Stimulated activated CD4-positive, alpha-beta T cell treated with anti-CD3 and anti-CD28 coated beads, Interleukin-2, amount 100 ng/mL, for 24 hours (primary cell): ENCODE measurements at places on chromosomes 5 and 9.

- peak; percentile 10 for DNase-seq
Observed at GRCh38 chr9:84293001-84293798, 47.4 kb downstream of the SLC28A3 start.

GRCh38 chr9:98248737-98249474 is 6.5 kb downstream of the TBC1D2 start:
- no peak for DNase-seq

DNA sequence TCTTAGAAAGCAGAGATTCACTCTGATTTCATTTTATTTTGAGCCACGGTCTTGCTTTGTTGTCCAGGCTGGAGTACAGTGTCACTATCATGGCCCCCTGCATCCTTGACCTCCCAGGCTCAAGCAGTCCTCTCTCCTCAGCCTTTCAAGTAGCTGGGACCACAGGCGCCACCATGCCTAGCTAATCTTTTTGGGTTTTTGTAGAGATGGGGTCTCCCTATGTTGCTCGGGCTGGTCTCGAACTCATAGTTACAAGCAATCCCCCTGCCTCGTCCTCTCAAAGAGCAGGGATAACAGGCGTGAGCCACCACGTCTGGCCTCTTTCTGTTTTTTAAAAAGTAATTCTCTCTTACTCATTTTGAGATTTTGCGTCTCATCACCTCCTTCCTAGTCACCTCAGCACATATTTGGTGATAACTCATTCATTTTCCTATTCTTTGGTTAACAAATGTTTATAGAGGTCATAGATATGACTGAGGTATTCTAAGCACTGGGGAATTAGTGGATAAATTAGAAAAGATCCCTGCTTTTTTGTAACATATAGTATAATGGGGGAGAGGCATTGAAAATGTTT is 10.8 kb upstream of the DCP2 start:
- no peak for DNase-seq

- no peak for DNase-seq
Observed at GRCh38 chr5:135596788-135597187, 18.0 kb upstream of the CXCL14 start.

DNA sequence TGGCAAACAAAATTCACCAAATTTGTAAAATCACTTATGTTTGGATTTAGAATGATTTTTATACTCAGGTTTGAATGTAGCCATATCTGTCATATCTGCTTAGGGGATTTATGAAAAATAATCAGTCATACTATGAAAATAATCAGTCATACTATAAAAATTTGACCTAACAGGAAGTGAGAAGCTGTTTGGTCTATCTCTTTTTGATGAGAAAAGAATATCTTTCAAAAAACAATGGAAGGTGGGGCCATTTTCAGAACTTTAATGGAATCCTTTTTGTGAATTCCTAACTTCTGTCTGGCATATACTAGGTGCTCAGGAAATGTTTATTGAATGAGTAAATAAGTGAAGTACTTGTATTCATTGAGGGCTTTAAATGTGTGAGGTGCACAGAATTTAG is 70.1 kb downstream of the CWC27 start:
- no peak for DNase-seq

DNA sequence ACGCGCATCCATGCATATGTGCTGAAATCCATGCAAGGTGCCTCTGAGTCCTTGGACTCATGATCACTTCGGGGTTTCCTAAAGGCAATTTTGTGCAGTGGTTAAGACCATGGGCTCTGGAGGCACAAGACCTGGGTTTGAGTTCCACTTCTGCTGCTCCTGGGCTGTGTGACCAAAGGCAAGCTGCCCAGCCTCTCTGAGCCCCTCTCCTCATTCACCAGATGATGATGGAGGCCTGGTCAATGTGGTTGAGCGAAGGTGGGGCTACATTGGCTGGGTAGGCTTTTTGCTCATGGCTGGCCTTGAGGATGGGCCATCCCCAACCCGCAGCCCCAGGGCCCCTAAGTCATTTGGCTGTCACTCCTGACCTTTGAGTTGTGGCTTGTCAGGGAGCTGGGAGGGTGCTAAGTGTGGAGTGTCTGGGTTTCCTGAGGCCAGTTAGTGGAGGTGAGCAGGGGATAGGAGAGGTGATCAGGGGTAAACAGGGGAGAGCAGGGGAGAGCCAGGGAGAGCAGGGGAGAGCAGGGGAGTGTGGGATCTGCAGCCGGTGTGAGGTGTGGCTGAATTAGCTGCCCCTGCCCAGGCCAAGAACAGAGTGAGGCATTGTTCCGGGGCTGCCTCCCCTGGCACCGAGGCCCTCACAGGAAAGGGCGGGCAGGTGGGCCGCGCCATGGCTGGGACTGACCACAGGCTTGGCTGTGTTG is 64.6 kb upstream of the SYNPO start:
- no peak for DNase-seq

DNA sequence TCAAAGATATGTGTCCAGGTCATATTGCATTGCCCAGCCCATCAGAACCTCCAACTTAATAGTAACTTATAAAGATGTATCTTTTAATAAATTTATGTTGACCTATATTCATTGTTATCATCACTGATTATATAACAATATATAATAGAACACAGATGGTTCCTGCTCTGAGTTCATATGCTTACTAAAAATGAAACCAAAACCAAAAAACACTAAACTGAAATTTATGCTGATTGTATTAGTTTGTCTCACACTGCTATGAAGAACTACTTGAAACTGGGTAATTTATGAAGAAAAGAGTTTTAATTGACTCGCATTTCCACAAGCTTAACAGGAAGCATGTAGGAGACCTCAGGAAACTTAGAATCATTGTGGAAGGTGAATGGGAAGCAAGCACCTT is 462.5 kb upstream of the TYRP1 start:
- DNase-seq = no peak

DNA sequence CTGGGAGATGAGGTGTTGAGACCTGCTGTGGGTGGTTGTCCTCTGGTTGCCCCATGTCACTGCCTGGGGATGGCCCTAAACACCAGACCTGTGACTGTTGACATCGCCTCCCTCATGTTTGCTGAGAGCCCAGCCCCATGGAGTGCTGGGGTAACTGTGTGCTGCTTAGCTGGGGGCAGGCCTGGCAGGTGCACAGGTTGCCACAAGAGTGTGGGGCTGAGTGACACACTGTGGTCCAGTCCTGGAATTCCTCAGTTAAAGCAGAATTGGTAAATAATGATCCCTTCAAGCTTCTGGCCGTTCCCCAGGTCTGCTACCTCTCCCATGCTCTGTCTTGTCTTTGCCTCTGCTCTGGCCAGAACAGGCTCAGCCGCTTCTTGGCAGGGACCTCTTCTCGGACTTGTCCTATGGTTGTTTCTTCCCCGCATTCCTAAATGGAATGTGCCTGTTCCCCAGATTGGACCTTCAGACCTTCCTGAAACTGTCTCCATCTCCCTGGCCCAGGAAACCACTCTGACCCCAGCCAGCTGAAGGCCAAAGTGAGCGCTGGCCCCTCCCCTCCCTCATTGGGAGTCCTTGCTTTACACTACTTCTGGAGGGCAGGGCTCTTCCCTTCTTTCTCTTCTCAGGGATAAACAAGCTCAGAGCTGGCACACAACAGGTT is 61.2 kb upstream of the PITX1 start:
- no peak for DNase-seq

GRCh38 chr9:84001621-84002020 is 21.0 kb downstream of the RMI1 start:
- no peak for DNase-seq

GRCh38 chr9:74557571-74557970 is 60.4 kb downstream of the RORB start:
- no peak for DNase-seq

- no peak for DNase-seq
Observed at GRCh38 chr9:76223749-76224340, 170.4 kb downstream of the RFK start.

- DNase-seq = no peak
Observed at GRCh38 chr5:158226496-158226895, 367.6 kb upstream of the CLINT1 start.

DNA sequence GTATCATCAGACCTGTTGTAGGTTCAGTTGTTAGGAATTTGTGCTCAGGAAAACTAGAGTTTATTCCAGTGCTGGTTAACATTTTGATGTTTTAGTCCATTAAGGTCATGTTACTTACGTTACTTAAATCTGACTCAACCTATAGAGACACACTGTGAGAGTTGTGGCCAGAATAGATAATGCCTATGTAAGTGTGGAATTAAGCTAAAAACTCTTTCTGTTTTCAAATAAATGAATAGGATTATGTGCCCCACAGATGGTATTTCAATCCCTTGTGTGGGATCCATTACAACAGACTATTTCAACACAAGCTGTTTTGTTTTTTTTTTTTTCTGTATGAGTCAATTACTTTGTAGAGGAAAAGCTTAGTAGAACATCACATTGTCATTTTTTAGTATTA is 68.1 kb downstream of the MEGF10 start:
- DNase-seq = no peak

DNA sequence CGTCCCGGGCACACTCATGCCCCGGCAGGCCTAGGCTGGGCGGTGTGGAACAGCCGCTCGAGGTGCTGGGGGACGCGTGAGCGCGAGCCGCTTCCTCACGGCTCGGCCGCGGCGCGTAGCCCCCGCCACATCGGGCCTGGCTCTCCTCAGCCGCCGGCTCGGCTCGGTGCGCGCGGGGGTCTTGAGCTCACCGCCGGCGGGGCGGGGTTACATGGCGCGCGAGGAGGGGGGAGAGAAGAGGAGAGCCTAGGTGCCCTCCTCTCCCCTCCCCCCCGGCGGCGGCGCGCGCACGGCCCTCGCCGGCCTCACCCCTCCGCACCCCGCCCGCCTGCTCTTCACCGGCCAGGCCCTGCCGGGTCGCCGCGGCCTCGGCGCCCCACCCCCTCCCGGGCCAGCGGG is 7.7 kb downstream of the RANBP6 start:
- peak; percentile 81 for DNase-seq

GRCh38 chr5:177096162-177097015 is 9.7 kb downstream of the FGFR4 start:
- no peak for DNase-seq

- DNase-seq = no peak
Observed at GRCh38 chr5:56639476-56639875, 175.9 kb upstream of the MAP3K1 start.

DNA sequence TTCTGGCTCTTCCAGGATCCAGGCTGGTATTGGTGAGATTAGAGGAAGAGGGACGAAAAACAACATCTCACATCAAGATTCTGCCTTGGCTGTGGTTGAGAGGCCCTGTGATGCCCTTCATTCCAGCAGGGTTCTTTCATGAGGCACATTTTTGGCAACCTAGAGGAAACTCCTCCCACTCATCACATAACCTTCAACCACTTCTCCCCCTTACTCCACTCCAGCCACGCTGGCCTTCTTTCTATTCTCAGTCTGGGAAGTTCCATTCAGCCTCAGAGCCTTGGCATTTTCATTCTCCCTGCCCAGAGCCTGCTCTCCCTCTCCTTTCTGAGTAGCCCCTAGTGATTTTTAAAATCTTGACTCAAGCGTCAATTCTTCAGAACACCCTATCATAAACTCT is 337.5 kb downstream of the ZSWIM6 start:
- no peak for DNase-seq

- no peak for DNase-seq
Observed at GRCh38 chr9:129524582-129525270, 96.2 kb downstream of the C9orf50 start.

- DNase-seq = no peak
Observed at GRCh38 chr5:171236651-171237050, 72.4 kb upstream of the TLX3 start.

GRCh38 chr5:52007230-52007858 is 624.1 kb downstream of the ISL1 start:
- DNase-seq = no peak

DNA sequence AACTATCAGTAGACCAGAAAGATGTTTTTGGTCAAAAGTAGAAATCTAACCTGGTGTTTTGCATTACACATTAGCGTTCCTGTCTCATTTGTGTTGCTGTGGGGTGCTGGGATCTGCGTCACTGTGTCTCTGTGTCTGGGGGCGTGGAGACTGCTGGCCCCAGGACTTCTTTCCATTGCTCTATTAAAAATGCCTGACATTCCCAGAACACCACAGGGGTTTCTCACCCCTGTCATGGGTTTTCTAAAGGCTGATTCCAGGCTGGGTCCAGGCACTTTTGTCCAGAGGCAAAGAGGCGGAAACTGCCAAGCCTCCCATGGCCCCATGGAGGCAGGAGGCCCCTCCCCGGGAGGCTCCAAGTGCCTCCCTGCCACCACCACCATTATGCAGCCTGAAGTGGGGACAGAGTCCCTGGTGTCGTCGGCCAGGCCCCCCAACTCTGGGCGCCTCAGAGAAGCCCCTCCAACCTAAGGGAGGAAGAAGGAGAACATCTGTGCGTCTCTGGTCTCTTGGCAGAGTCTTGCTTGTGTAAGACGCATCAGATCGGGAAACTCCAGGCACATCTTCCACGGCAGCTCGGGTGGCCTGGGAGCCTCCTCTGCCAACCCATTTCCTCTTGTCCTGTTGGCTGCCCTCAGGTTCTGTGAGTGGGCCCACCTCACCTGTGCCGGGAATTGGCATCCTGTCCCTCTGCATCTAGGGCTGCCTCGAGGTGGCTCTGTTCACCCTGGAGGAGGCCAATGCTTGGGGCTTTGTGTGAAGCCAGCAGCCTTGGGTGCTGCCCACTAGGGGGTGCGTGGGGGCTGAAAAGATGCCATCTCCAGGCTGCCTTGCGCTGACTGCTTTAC is 13.8 kb upstream of the PLEKHG4B start:
- peak; percentile 48 for DNase-seq

DNA sequence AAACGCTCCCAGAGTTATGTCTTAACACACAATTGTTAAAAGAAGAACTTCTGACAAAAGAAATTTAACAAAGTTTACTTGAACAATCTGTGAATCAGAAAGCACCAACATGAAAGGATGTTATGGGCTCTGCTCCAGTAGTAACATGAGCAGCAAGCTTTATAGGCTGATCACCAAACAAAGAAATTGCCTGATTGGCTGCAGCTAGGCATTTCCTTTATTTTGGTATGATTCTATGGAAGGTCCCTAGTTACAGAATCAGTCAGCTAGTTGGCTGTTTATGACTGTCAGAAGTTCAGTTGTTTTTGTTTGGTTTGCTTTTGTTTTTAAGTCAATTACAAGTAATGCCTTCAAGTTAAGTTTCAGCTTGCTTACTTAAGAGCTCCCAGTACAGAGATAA is 102.4 kb upstream of the SMC2 start:
- DNase-seq = no peak

- no peak for DNase-seq
Observed at GRCh38 chr5:22728610-22729009, 124.5 kb downstream of the CDH12 start.

GRCh38 chr5:68257210-68257609 is 41.7 kb downstream of the PIK3R1 start:
- no peak for DNase-seq

DNA sequence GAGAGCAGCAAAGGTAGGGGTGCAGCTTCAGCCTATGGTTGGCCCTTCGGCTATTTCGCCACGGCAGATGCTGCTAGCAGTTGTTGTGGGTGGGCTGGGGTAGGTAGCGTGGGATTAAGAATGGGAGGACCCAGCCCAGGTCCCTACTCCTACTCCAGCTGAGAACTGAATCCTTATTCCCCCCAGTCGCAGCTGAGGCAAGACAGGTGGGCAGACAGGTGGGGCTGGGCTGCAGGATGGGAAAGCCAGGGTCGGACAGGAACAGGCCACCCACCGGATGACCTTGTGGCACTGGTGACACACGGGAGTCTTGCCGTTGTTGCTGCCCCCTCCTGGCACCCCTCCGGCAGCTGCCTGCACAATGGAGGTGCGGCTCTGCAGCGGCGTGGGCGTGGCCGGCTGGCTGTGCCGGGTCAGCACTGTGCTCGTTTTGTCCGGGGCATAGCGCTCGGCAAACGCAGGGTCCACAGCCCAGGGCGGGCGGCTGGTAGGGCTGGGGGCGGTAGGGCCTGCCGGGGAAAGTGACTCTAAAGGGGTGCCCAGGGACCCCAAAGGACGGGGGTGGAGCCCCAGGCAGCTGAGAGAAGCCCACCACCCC is 8.2 kb downstream of the PDLIM7 start:
- DNase-seq = no peak
